ENCODE measurements at places on chromosomes 4 and X. TPM values are rescaled to one million over a fixed set of nuclear protein-coding genes. Genes with fewer than 3 reads are reported as not detected.

OTOP1 gene
- total RNA-seq = not detected

UGT2B17 gene
- total RNA-seq = not detected

PLAC8 gene
- 395 TPM for total RNA-seq

CT45A1 gene
- total RNA-seq = not detected

EGF gene
- not detected for total RNA-seq

DNA sequence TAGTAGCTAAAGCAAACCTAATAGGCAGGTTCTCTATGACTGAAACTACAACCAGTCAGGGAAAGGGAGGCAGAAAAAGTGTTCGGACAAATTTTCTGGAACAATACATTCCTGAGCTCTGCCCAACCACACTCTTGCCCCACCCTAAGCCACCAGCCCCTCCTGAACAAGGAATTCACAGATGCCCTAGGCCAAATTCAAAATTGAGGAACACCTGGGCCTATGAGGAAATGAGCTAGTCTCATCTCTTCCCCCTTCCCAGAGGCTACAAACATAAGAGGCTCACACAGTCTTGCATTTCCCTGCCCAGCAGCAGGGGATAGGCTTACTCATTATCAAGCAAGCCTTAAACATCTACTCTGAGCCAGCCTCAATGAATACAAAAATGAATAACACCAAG lies 284.7 kb downstream of the ZNF674 start:
- DNase-seq = no peak

- no peak for DNase-seq
Observed at GRCh38 chr4:137674066-137674465, 141.8 kb upstream of the PCDH18 start.

DNA sequence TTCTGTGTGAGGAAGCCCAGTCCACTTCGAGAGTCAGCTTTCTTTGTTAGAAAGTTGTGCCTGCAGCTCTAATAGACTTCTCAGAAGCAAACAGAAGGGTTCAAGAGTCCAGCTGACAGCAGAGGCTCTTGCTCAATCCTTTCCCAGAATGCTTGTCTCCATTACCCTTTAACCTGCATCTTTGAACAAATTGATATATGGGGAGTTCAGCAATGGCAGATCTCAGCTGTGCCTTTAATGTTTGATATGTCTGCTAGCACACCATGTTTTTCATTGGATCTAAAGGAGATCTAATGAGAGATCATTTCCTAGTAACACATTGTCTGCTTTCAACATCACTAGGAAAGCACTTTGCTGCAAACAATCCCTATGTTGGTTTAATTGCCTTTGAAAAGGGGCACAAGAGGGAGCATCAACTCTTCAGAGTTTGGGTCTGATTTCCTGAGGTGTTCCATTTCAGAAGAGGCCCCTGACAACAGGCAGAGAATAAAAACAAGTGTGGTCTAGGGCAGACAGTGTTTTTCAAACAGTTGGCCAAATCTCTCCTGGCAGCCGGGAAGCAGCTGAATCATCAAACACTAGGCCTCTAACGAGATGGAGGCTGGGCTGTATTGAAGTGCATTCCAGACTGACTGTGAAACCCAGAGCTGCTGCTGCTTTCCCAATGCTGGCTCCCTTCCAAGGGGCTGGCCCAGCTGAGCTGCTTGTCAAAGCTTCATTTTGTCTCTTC lies 55.5 kb downstream of the LUZP4 start:
- no peak for DNase-seq

DNA sequence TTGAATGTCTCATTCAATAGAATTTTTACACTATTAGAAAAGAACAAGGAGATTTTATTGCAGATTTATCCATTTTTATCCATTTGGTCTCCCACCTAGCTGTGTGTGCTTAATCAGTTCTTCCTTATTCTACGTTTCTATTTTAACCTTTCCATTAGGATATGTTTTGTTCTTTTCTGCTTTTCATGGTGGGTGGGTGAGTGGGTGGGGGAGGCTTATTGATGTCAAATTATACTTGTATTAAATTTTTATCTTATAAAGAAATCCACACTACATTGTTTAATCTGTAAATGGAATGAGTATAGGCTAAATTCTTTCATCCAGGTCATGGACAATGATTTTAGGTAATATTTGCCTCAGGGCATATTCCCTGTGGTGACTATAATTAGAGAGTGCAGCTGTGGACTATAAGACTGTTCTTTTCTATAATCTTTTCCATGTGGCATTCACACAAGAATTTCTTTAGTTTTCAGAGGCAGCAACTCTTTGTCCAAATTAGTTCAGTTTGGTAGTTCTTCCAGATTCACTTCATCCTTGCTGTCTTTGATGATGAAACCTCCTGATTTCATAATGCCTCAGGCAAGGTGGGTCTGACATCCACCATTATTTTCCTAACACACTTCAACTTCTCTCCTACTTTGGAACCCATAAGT lies 2451.8 kb downstream of the PCDH7 start:
- no peak for DNase-seq

DNA sequence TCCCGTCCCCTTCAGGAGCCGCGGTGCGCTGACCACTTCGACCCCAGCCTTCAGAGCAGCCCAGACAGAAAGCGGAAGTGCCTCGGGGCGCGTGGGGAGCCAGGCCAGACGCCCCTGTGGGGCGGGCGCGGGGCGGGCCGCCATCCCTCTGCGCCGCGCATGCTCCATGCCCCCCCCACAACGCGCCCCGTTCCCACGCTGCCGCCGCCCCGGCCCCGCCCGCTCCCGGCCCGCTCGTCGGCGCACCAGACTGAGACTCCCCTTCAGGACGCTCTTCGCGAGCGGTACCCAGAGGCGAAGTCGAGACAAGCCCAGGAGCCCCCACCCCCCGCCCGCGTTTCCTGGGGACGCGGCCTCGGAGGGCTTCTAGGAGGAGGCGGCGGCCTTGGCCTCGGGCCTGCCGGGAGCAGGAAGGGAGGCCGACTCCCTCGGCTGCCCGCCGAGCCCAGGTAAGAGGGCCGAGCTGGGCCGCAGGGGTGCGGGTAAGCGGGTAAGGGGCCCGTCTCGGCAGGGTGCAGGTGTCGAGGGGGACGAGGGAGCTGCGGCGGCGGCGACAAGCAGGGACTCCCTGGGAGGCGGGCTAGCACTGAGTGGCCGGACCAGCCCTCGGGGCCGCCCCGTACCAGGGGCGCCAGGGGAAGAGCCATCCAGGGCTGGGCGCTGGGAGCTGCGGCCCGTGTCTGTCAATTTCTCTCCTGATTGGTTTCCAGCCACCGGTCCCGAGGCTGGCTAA lies at the start of gene ZFP92:
Gene ZFP92, plus strand, starts transcription at position 218 of the 733 bp plus-strand sequence. CDS start 6,851 bp downstream, outside the sequence.
- DNase-seq = peak; percentile 6

- DNase-seq = no peak
Observed at GRCh38 chrX:101749436-101749835, 89.8 kb upstream of the ARMCX2 start.

DNA sequence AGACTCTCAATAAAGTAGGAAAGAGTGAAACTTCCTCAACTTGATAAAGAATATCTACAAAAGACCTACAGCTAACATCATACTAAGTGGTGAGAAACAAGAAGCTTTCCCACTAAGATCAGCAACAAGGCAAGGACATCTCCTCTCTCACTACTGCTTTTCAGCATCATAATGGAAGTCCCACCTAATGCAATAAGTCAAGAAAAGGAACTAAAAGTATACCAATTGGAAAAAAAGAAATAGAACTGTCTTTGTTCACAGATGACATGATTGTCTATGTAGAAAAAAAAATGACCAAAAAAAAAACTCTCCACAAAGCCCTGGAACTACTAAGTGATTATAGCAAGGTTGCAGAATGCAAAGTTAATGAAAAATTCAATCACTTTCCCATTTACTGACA lies 25.1 kb upstream of the SH3RF1 start:
- DNase-seq = no peak

DNA sequence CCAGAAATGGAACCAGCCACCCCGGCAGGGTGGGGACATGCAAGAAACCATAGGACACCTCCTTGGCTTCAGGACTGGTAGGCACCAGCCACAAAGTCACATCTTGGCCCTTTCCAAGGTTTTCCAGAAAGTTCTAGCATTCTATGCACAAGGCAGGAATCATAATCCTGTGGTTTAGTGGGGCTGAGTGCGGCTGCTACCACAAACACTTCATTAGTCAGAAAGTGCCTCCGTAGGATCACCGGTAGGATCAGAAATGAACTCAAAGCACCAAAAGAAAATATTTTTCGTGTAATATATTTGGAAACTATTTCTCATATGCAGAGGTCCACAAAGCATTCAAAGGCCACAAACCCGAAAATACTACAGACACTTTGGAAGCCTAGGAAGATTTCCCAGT lies 191.7 kb downstream of the PTTG2 start:
- DNase-seq = no peak

- DNase-seq = no peak
Observed at GRCh38 chrX:12526306-12526705, 264.9 kb upstream of the PRPS2 start.

GRCh38 chrX:142076633-142077032 lies 128.5 kb downstream of the MAGEC2 start:
- DNase-seq = no peak

- no peak for DNase-seq
Observed at GRCh38 chr4:61445374-61446063, 245.4 kb downstream of the ADGRL3 start.

DNA sequence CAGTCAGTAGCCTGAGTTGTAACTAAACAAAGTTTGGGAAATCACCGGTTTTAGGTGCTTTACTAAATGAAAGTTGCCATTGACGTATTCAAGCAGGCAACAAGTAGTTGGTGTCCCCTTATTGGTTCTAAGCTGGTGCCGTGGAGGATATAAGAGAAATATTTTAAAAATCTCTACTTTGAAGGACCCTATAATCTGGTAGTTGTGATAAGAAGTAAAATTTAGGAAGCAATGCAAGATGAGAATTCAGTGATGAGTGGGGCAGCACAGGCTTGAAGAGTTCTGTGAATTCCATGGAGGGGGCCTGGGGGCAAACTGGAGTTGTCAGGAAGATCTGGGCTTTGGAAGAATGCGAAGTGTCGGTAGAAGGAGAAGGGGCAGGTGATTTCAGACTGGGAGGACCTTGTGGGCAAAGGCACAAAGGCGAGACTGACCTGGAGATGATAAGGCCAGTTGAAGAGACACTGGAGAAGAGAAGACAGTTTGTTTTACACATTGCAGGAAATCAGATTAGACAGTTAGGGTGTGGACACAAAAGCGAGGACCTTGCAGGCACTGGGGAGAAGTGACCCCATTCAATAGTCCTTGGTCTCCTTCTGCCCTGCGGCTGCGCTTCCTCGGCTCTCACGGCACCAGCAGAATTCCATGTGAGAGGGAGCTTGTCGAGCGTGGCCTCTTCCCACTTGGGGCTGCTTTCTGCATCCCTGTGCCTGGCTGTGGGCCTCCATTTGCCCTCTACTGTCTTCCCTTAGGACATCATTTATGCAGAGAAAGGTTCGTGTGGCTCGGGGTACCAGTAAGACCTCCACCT lies 1.3 kb downstream of the RHOH start:
- no peak for DNase-seq

- DNase-seq = no peak
Observed at GRCh38 chr4:135201081-135201480, 999.5 kb upstream of the PABPC4L start.

GRCh38 chr4:181798536-181798935 lies 444.7 kb upstream of the TENM3 start:
- DNase-seq = no peak

- no peak for DNase-seq
Observed at GRCh38 chr4:1004557-1005485, 6.6 kb upstream of the FGFRL1 start.

DNA sequence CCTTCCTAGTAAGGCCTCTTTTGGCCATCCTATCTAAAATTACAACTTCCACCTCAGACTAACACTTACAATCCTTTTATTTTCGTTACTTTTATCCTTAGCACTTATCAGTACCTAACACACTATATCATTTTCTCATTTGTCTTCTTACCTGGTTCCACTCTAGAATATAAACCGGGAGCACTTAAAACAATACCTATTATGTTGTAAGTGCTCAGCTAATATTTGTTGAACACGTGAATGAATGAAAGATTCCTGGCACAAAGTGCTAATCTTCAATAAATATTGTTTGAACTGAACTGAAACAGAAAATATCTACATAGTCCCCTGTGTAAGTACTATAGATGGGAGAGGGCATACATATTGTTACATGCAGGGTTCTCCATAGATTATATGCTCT lies 14.4 kb downstream of the MGARP start:
- no peak for DNase-seq

DNA sequence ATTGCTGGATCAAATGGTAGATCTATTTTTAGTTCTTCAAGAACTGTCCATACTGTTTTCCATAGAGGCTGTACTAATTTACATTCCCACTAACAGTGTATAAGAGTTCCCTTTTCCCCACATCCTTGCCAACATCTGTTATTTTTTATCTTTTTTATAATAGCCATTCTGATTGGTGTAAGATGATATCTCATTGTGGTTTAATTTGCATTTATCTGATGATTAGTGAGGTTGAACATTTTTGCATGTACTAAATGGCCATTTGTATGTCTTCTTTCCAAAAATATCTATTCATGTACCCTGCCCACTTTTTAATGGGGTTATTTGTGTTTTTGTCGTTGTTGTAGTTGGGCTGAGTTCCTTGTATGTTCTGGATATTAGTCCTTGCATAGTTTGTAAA lies 35.4 kb upstream of the PRKG2 start:
- DNase-seq = no peak

All from activated CD4-positive, alpha-beta T cell treated with anti-CD3 and anti-CD28 coated beads, Interleukin-2, amount 10 ng/mL, durations not matched to agents 7 days and 5 days (primary cell).